ENCODE measurements at places on chromosomes 7 and 10.
A peak's percentile ranks its signal among the peaks of the same experiment; 100 is the strongest.

DNA sequence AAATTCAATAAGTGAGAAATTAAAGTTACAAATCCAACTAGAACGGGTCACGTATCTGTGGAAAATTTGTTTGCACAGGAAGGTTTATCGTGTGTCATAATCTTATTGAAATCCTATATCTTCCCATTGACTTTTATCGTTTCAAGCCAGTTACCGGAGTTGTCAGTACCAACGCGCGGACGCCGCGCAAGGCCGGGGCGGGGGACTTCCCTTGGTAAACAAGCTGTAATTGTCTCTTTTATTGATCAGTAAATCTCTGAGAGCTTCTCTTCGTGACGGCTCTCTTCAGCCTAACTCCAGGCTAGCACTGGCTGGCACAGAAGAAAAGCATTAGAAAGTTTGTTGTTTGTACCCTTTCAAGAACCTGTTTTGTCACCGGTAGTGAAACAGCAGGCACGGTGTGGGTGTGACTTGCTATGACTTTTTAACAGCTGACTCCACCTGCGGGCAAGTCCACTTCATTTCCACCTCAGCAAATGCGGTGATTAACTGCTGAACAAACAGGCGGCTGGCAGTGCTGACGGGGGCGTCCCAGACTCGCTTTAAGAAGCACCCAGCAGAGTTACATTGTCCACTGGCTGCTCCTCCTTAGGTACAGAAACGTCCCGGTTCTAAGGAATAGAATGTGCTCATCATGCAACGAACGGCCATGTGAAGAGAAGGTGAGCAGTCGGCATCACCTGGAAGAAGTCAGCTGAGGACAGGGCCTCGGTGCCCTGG, 215.8 kb downstream of the MAD1L1 start:
- DNase-seq, result no peak

- DNase-seq, result no peak
Observed at GRCh38 chr10:70551971-70552422, 50.5 kb downstream of the PRF1 start.

DNA sequence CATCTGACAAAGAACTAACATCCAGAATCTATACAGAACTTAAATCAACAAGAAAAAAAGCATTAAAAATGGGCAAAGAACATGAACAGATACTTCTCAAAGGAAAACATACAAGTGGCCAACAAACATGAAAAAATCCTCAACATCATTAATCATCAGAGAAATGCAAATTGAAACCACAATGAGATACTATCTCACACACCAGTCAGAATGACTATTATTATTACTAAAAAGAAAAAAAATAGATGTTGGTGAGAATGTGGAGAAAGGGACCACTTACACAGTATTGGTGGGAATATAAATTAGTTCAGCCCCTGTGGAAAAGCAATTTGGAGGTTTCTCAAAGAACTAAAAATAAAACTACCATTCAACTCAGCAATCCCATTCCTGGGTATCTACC, 89.1 kb upstream of the ADO start:
- DNase-seq, result no peak

- no peak for DNase-seq
Observed at GRCh38 chr10:62153191-62153590, 115.5 kb downstream of the RTKN2 start.

DNA sequence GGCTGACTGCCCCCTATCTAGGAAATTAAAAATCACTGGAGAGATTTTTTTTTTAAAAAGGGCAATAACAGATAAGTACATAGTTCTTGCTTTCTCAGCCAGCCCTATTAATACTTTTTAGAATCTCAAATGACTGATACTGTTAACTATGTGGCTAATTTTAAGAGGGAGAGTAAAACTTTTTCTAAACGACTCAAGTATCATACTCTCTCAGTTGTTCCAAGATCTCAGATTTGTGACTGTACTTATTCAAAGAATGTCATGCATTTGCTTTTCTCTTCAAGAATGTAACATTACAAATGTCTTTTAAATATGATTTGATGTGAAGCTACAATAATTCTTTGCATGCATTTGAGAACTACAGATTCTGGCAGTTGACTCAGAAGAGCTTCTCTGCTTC, 55.4 kb upstream of the RAB11FIP2 start:
- DNase-seq, result no peak

- peak; percentile 17 for DNase-seq
Observed at GRCh38 chr10:44386546-44387052, 1.7 kb upstream of the CXCL12 start.

DNA sequence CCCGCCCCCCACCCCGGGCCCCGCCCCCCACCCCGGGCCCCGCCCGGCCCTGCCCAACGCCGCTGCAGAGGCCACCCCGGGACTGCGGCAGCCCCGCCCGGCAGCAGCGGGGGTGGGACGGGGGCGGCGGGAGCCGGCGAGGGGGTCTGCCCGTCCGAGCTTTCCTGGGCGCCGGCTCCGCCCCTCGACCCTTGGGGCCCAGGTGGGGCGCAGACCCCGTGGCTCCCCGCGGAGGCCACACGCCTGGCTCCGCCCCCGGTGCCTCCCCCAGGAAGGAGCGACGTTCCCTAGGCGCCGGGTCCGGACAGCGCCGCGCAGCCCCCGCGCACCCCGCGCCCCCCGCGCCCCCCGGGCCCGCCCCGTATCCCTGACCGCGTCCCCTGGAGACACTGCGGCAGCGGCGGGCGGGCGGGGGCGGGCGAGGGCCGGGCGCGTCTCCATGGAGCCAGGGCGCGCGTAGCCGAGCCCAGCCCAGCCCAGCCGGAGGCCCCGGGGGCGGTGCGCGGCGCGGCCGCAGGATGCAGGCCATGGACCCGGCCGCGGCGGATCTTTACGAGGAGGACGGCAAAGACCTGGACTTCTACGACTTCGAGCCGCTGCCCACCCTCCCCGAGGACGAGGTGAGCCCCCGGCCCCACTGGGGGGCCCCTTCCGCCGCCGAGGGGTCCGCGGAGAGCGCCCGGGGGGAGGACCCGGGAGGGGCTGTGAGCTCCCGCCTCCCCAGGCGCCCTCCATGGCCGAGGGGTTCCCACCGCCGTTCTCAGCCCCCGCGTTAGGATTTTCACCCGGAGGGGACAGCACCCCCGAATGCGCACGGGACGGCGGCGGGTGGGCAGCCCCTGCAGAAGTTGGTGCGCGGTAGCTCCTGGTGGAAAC, at the start of gene KNDC1:
TSS of gene KNDC1 (plus strand) at position 270 of the 876 bp plus-strand sequence. CDS start at position 519, 249 bp downstream.
- peak; percentile 16 for DNase-seq

DNA sequence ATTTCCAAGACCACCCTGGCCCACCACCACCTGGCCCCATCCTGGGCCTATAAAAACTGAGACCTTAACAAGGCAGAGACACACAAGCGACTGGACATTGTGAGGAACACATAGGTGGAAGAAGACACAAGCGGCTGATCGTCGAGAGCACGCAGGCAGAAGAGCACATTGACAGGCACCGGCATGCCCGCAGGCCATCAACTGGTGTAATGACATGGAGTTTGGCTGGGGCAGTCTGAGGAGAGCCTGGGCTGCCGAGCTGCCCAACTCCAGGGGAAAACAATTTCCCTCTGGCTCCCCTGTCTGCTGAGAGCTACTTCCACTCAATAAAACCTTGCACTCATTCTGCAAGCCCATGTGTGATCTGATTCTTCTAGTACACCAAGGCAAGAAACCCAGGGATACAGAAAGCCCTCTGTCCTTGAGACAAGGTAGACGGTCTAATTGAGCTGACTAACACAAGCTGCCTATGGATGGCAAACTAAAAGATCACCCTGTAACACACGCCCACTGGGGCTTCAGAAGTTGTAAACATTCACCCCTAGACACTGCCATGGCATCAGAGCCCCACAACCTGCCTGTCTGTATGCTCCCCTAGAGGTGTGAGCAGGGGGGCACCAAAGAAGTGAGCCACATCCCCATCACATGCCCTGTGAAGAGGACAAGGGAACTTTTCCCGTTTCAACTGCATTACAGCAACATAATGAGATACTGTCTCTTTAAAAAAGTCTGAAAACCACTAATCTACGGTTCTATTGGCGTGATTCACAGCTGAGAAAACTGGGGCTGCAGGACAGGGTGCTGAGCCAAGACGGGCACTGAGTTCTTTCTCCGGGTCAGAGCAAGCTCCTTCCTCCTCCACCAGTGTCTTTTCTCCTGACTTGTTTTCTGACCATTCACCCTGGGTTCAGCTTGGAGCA, 18.5 kb upstream of the TNS3 start:
- DNase-seq, result peak; percentile 16

GRCh38 chr7:39221901-39222300, 244.2 kb downstream of the POU6F2 start:
- no peak for DNase-seq

DNA sequence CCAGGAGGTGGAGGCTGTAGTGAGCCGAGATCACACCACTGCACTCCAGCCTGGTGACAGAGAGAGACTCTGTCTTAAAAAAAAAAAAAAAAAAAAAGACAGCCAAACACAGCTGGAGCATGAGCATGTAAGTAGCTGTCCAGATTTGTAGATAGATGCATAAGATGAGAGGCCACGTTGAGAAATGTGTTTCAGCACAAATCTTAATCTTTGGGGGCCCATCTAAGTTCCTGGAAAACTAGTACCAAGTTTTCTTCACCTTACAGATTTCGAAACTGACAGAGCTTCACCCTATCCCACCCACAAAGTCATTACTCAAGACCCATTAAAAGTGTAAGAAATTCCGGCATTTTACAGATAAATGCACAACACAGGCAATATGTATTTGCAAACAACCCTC, 208.2 kb downstream of the PARD3 start:
- DNase-seq, result no peak

DNA sequence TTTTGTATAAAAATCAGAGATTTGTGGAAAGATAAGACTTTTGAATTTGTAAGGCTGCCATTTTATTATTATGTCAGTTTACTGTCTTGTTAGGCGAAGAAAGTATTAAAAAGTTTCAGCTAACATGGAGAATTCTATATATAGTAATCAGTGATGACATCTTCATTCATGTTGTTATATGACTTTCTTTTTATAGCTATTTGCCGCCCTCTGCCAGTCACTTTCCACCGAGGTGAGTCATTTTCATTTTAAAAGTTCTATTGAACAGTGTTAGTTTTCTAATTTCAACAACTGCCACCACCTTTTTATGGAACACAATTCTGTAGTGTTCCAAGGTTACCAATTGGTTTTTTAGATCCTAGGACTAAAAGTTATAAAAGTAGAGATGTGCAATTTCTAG, 11.8 kb downstream of the CUTC start:
- no peak for DNase-seq

DNA sequence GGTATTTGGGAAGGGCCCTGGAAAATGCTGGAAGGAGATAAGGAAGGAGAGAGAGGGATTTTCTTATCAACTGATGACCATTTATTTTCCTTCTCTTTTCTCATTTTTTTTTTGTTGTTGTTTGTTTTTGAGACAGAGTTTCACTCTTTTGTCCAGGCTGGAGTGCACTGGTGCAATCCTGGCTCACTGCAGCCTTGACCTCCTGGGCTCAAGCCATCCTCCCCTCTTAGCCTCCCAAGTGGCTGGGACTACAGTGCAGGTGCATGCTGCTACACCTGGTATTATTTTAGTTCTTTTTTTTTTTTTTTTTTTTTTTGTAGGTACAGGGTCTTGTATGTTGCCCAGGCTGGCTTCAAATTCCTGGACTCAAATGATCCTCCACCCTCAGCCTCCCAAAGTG, 52.2 kb downstream of the HIP1 start:
- DNase-seq, result no peak

DNA sequence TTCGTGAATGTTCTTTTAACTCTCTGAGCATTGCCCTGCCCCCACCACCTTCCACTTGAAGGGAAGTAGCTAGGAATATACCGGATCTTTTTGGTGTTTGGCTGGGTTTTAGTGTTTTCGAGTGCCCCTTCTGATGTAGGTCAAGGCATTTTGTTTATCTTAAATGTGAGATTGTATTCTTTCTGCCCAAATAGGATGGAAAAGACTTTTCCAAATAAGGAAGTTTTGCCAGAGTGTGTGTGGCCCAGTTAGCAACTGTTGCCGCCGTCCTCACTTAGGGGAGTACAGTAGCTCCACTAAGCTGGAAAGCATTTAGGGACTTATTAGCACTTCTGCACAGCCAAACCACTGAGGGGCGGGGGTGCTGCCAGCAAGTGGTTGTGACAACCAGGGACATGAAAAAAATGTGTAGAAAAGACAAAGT, 29.8 kb upstream of the VCL start:
- DNase-seq, result no peak

DNA sequence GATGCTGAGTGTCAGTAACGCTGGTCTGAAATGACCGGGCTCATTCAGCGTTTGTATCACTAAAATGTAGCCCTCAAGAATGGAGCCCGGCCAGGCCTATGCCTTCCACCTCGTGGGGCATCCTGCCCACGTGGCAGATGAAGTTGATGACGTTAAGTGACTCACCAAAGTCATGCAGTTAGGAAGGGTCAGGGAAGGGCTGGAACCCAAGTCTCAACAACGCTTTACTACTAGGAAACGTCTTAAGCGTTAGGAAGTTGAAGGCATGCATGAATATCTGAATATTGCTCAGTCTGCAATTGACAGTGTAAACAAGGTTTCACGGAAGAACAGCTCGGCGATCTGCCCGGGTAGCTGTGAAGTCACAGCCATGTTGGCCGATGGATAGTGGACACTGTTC, 14.0 kb upstream of the UBE3C start:
- DNase-seq, result no peak

GRCh38 chr7:95330204-95330960, 6.0 kb upstream of the PON1 start:
- no peak for DNase-seq

GRCh38 chr10:48489099-48489498, 115.8 kb downstream of the ARHGAP22 start:
- DNase-seq, result no peak

DNA sequence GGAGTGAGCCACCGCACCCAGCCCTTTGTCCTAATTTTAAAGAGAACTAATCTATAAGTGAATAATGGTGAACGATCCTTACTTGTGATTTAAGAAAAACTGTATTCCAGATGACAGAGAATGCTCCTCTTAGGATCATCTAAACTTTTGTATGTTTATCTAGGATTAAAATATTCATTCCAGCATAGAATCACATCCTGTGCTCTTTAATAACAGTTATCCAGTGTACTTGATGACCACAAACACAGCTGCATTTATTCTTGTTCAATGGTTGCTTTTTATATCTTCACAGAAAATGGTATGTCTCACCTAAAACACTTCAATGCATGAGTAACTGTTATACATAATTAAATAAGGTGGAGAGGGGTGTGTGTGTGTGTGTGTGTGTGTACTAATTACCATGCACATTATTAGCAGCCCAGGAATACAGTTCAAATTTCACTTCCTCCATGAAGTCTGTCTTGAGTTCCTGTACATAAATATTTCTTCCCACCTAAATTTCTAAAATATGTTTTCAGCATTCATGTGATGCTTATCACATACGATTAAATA, 38.5 kb upstream of the SEMA3C start:
- DNase-seq, result no peak

DNA sequence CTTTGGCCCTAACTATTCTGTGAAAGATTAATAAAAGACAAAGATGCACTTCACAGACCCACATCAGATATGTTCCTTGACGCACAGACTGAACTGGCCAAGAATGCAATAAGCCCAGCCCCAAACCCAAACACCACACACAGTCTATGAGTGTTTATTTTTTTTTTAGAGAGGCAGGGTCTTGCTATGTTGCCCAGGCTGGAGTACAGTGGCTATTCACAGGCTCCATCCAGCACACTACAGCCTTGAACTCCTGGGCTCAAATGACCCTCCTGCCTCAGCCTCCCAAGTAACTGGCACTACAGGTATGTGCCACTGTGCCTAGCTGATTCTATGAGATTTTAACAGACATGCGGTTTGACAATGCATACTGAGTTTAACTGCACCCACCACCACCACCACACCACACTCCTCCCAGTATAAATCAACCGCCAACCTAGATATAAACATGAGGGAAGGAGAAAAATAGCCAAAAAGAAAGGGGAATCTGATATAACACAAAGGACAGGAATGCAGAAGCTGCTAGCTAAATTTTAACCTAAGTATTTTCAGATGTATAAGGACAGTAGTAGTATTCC, 35.1 kb upstream of the SLC26A3 start:
- no peak for DNase-seq
